Left ventricle myocardium superior (tissue), 1 donor: ENCODE measurements at places on chromosomes 5 and 9.
A peak's percentile ranks its signal among the peaks of the same experiment; 100 is the strongest.

GRCh38 chr5:151139646-151140045, 17.9 kb downstream of the ANXA6 start:
- DNase-seq, result no peak

- no peak for DNase-seq
These were observed 321.4 kb upstream of the ACTBL2 start for GRCh38 chr5:57804007-57804444.

DNA sequence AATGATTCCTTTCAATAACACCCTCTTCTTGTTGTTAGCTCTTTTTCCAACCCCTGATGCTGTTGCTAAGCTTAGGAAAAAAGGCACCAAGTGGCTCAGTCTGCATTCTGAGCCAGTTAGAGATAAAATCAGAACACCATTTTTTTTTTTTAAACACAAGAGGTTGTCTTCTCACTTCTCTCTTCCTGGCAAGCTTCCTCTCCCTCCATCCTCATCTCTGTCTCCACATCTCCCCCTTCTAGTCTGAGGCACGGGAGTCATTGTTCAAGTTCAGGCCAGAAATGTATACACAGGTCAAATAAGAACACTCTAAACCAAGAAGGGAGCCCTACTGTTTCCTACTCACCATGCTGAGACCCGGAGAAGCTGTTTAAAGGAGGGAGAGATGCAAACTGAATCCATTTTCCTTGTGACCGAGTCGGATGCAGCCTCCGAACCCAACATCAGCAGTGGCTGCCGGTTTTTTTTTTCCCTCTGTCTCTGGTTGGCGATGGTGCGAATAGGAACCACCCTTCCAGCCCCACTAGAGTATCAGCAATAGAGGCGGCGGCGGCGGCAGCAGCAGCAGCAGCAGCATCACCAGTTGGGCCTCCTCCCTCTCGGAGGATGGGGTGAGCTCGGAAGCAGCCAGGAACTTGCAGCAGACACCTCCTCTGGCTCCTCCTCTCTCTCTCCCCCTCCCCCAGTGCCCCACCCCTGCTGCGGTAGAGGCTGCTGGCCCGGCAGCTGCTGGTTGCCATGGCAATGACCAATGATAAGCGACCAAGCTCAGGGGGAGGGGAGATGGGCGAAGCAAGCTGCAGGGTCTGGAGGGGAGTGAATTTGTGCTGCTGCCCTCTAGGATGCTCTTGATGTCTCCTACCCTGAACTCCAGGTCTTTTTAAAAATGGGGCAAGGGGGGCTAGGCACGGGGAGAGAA, at the start of gene JAKMIP2:
Gene JAKMIP2 (minus strand): TSS at position 619 of the 919 bp plus-strand sequence. CDS start 110,922 bp downstream, outside the sequence.
- peak; percentile 69 for DNase-seq

GRCh38 chr5:370959-371810, 49.7 kb downstream of the AHRR start:
- peak; percentile 18 for DNase-seq

- DNase-seq, result no peak
These were observed 58.4 kb downstream of the ZNF510 start for GRCh38 chr9:96719521-96719920.

- no peak for DNase-seq
These were observed 108.1 kb downstream of the GCNT1 start for GRCh38 chr9:76567086-76567485.

DNA sequence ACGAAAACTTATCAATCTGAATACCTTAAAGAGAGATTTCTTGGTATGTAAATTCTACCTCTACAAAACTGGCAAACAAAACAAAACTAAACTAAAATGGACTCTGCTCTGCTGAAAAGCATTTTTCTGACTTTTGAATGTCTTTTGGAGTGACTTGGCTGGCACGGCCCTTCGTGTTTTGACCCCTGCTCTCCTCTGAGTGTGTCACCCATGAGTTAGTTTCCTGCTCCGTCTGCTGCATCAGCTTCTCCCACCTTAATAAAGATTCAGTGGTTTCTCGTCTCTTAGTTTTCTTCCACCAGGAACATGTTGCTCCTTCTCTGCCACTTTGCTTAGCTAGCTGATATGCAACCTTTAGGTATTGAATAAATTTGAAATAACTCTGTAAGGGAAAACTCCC, 1084.0 kb upstream of the CDH18 start:
- DNase-seq, result no peak

- no peak for DNase-seq
These were observed 129.3 kb upstream of the RAI14 start for GRCh38 chr5:34526682-34527305.

- DNase-seq, result no peak
These were observed 56.7 kb upstream of the FST start for GRCh38 chr5:53423724-53424123.

GRCh38 chr5:90144625-90145327, 264.8 kb downstream of the CETN3 start:
- no peak for DNase-seq
